Left colon (tissue), 2 donors: ENCODE measurements at places on chromosomes 6 and 20. TPM values are rescaled to one million over a fixed set of nuclear protein-coding genes. Genes with fewer than 3 reads are reported as not detected.

Gene C4A
- 4.1 TPM for total RNA-seq

Gene SLC24A3
- total RNA-seq, result 3.2 TPM

Gene FAM83D
- 11.2 TPM for total RNA-seq

Gene SLC18B1
- 17.1 TPM for total RNA-seq

Gene CENPW
- total RNA-seq, result 10.1 TPM

Gene PRR18
- total RNA-seq, result not detected

Gene TBXT
- not detected for total RNA-seq

Gene OPRL1
- total RNA-seq, result 0.17 TPM

Gene LINC00237
- total RNA-seq, result not detected

Gene CLPSL1
- not detected for total RNA-seq

Gene ZNF184
- total RNA-seq, result 5.8 TPM

Gene TMEM170B
- 2.5 TPM for total RNA-seq

Gene FAM83B
- total RNA-seq, result 48.3 TPM

Gene SLC17A1
- not detected for total RNA-seq

Gene OSBPL2
- total RNA-seq, result 91.6 TPM

Gene FERMT1
- total RNA-seq, result 79.7 TPM

Gene SCGN
- total RNA-seq, result 7.8 TPM

Gene BLCAP
- 98.9 TPM for total RNA-seq

Gene OTOR
- not detected for total RNA-seq

Gene MAFB
- total RNA-seq, result 10.9 TPM

Gene PRELID3B
- 137 TPM for total RNA-seq

Gene AGER
- 4.4 TPM for total RNA-seq

Gene FGD2
- total RNA-seq, result 5.1 TPM

Gene SLC22A7
- total RNA-seq, result not detected

Gene LRRN4
- total RNA-seq, result not detected

Gene TSPO2
- not detected for total RNA-seq

Gene AIF1
- 5.2 TPM for total RNA-seq

Gene CPXM1
- 0.24 TPM for total RNA-seq

Gene TRIM10
- total RNA-seq, result 5.6 TPM

Gene ZBTB46
- 5.6 TPM for total RNA-seq

Gene SEMG2
- not detected for total RNA-seq

Gene RAB23
- total RNA-seq, result 16.6 TPM
